ENCODE measurements at places on chromosomes 12 and 14.

GRCh38 chr14:78086342-78086741, 83.8 kb upstream of the NRXN3 start:
- DNase-seq: no peak

GRCh38 chr14:92520102-92521057, 6.8 kb downstream of the RIN3 start:
- no peak for DNase-seq

GRCh38 chr12:104865080-104865479, 93.0 kb downstream of the SLC41A2 start:
- no peak for DNase-seq

- no peak for DNase-seq
These were observed 425.2 kb downstream of the ADAMTS20 start for GRCh38 chr12:43126652-43127375.

DNA sequence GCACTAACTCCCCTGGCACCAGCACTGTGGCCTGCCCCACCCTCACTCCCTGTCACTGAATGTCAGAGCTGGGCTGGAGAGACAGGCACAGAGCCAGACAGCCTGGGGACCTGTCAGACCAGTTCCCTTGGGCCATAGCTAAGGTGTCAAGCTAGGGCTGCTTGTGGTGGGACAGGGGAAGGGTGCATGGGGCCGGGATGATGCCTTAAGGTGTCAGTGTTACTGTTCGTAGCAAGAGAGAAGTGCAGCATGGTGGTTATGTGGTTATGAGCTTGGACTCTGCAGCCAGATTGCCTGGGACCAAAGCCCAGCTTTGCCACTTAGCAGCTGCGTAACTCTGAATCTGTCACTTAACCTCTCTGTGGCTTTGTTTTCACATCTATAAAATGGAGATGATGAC, 3.8 kb downstream of the RAPGEF3 start:
- DNase-seq: no peak

- DNase-seq: no peak
These were observed 74.7 kb downstream of the LLPH start for GRCh38 chr12:66055837-66056319.

GRCh38 chr14:104133496-104133895, 4.9 kb upstream of the KIF26A start:
- DNase-seq: no peak

DNA sequence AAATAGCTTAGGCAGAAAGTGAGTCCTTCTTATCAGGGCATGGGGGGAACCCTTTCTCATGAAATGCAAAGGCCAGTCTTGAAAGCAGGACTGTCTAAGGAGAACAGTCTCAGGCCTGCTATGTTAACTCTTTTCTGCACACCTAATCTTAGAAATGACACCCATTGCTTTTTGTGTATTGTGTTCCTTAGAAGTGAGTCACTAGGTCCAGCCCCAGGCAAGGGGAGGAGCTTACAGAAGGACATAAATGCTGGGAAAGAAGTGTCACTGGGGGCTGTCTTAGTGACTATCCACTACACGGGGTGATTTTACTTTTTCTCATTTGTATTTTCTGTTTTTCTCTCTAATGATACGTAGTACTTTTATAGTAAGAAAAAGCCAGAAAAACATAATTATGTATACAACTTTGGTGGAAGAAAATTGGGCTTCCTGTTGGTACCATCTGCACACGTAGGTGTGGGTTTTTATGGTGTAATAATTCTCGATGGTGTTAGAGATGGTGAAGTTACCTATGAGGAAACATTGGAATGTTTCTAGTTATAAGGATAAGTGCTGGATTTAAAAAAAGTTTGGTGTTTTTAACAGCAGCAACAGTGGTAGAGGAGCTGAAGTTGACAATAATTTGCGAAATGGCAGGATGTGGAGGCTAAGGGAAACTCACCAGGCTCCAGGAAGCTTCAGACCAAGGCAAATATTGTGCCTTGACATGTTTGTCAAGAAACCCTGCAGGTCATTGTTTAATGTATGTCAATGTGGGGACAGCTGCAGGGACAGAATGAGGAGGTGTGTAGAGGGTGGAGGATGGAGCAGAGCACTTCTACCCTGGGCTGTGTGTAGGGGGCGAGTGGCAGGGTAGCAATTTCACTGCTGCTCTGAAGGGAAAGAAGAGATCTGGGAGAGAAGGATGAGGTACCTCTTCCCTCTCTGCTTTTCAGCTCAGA, 214.9 kb downstream of the KTN1 start:
- DNase-seq: no peak

GRCh38 chr14:92570674-92571262, 57.2 kb downstream of the RIN3 start:
- no peak for DNase-seq

All from kidney glomerular epithelial cell (primary cell).